LHCN-M2 (cell line): ENCODE measurements at places on chromosomes 16 and 17. TPM values are rescaled to one million over a fixed set of nuclear protein-coding genes. Genes with fewer than 3 reads are reported as not detected.

- DNase-seq, result no peak
These were observed 833 bp downstream of the TERF2 start for GRCh38 chr16:69384974-69385373.

- DNase-seq, result no peak
These were observed 82.0 kb downstream of the ENGASE start for GRCh38 chr17:79156463-79157095.

The NOXO1 gene
- total RNA-seq, result 0.23 and 1.3 TPM in 2 replicates

The KCNG4 gene
- total RNA-seq, result 0.06 TPM in 1 of 2 replicates, not detected in the other

The TMEM219 gene
- 79.7 and 91.0 TPM in 2 replicates for total RNA-seq

The WNT9B gene
- not detected in 2 replicates for total RNA-seq
